ENCODE measurements at places on chromosomes 5 and 9.

GRCh38 chr5:111254613-111255012 lies 30.4 kb downstream of the CAMK4 start:
- DNase-seq = no peak

- no peak for DNase-seq
Measured at GRCh38 chr5:173291722-173292658, 36.2 kb downstream of the STC2 start.

- no peak for DNase-seq
Measured at GRCh38 chr9:69093471-69094103, 58.0 kb downstream of the FXN start.

DNA sequence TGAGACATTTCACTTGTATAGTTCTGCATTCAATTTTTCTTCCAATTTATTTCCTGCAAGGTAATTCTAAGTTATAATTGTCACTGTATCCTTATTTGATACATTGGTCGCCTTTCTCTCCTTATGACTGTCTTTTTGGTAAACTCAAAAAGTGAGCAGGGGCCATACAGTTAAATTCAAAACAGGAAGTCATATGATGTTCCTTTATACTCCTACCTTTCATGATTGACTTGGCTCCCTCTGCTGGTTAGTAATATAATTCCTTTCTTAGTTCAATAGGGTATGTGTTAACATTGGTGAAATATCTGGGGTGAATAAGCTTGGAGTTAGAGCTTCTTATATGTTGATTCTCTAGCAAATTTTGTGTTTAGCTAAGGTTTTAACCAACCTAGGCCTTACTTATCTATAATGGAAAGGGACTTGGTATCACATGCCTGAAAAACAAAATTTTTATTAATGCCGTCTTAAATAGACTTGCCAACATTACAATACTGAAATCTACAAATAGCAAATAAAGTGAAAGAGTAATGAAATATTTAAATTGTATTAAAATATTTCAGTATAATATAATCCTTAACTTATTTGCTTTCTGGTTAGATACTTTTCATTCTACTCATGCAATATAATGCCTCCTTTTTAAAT lies 6.0 kb upstream of the NIPBL start:
- DNase-seq = no peak

DNA sequence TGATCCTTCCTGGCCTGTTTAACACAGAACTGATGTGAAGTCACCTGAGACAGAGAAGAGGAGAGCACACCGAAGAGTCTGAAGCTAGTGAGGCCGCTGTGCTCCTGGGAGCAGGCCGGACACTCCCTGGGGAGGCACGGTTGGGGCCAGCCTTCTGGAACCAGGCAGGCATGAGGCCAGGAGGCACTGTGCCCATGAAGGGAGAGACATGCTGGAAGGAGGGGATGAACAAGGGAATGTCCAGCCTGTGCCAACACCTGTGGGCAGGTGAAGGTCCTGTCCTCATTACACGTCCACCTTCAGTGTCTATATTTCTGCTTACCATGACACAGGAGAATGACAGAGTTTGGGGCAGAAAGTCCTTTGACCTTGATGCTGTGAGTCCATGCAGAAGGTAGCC lies 183.8 kb upstream of the S1PR3 start:
- DNase-seq = no peak

GRCh38 chr5:114055318-114056184 lies 306.3 kb upstream of the KCNN2 start:
- DNase-seq = no peak

- DNase-seq = no peak
Measured at GRCh38 chr9:6805532-6805931, 47.8 kb downstream of the KDM4C start.

DNA sequence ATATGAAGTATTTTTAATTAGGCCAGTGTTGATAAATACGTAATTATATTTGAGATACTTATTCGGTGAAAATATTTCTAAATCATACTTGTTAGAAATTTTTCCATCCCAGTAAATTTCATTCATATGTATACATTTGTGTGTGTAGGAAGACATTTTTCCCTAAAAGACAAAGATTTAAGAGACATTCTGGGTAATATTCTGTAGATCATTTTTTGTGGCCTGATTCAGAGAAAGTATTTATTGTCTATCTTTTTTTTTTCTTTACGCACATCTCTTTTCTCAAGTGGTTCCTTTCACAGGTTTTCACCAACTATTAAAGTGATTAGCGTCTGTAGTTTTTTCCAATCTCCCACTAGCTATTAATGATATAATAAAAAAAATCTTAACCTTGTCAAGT lies 224.1 kb downstream of the MEF2C start:
- no peak for DNase-seq

DNA sequence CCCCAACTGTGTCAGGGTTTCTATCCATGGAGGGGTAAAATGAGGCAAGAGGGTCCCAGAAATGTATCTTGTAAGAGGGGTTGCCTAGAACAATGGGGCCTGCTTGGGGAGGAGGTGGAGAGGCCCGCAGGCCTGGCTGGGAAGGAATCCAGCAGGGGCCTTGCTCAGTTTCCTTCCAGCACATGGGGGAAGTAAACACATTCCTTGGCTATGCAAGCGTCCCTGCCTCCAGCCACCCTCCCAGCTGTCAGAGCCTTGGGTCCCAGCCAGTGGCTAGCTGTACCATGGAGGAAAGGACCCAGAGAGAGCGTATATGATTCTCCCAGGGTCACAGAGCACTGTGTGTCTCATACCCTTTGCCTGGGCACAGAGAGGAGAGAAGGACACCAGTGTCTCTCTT lies 71.1 kb upstream of the IL17B start:
- no peak for DNase-seq

DNA sequence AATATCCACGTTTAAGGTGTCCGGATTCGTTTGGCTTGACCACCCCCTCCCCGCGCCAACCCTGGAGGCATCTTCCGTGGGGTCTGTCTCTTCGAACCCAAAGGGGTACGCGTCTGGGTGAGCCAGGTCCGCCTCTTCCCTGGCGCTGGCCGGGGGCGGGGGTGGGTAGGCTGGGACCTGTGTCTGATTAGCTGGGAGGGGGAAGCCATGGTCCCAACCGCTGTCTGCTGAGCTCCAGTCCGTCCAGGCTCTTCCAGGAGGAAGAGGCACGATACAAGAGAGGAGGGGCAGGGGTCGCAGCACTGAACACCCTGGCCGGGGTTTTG lies at the start of gene LVRN:
Gene LVRN (plus strand): TSS at position 237 of the 326 bp plus-strand sequence. CDS start 143 bp downstream, outside the sequence.
- no peak for DNase-seq

DNA sequence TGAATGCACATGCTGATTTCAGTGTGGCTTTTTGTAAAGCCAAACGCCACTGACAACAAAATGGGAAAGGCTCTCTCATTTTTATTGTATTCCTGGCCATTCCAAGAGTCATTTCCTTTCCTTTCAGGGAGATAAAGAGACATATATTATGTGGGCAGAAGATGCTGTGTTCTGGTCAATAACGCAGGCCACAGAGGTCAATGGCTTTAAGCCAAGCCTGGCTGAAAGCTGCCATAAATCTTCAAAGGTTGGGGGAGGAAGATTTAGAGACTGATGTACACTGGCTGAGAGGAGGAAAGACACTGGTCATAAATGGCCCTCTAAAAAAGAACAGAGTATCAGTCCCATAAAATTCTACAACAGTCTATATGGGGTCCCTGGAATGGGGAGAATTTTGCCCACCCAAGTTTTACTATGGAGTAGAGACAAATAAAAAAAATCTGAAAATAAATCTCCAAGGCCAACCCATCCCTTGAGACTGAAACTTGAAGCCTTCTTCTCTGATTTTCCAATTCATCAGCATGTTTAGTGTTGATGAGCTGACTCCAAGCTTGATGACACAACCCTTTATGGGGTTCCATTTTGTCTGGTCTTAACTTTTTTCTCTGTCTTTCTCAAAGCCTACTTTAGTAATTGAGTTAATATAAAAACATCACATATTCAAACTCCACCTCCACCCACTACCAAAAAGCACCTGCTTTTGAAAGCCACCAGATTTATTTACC lies 152.1 kb upstream of the SLC24A2 start:
- no peak for DNase-seq

DNA sequence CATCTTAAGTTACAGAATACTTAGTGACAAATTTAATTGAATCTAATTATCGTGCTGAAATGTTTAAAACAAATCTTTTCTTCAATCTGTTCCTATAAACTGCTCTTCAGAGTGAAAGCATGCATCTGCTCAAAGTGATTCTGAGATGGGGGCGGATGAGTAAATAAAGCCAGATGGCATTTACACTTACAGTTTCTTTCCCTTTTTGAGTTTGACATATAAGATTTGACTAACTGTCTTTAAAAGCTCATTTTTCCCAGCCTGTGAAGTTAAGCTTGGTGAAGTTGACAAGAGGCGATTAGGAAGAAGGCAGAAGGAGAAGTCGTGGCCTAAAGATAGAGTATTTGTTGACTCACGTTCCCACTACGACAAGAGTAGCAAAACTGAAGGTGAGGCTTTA lies 137.4 kb downstream of the LPAR1 start:
- no peak for DNase-seq

GRCh38 chr9:129567842-129568559 lies 52.9 kb downstream of the C9orf50 start:
- DNase-seq = no peak

DNA sequence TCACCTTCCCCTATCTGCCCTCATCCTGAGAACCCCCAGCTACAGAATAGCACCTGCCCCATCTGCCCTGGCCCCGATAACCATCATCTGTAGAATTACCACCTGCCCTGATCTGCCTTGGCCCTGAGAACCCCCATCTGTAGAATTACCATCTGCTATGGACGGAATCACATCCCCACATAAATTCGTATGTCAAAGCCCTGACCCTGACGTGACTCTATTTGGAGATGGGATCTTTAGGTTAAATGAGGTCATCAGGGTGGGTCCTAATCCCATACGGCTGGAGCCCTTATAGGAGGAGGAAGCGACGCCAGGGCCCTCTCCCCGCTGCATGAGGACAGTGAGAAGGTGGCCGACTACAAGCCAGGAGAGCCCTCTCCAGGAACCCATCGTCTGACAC lies 32.6 kb downstream of the SARDH start:
- no peak for DNase-seq

GRCh38 chr5:125756456-125756855 lies 666.8 kb upstream of the GRAMD2B start:
- no peak for DNase-seq

- DNase-seq = no peak
Measured at GRCh38 chr9:108069991-108070390, 580.4 kb upstream of the KLF4 start.

Data from activated gamma-delta T cell (primary cell).